A172 (cell line): ENCODE measurements at places on chromosomes 4 and X.

DNA sequence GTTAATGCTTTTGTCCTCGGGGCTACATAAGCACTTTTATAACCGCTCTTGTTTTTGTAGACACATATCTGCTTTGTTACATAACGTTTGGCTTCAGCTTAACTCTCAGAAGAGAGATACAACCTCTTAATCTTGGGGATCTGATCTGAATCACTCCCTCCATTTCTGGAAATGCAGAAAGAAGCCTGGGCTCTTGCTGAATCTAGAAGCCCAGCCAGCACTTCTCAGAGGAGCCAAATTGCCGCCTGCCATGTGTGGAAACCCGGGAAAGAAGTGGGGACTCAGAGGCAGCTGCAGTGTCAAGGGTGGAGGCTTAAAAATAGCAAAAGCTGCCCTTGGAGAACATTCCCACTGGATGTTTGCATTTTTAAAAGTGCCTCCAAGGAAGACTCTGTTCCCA is 69.3 kb upstream of the LDB2 start:
- DNase-seq = no peak

- no peak for DNase-seq
Measured at GRCh38 chr4:184331268-184331995, 113.8 kb upstream of the ENPP6 start.

DNA sequence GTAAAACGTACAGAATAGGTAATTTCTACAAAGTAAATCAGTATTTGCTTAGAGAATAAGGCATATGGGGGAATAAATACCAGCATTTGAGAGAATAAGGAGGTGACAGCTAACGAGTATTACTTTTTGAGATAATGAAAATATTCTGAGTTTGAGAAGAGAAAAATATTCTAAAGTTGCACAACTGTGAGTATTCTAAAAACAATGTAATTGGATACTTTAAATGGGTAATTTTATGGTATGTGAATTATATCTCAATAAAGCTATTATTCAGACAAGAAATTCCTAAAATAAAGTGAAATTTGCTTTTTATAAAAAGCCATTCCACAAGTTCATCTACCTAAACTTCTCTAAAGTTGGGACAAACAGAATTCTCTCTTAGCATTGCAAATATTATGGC is 62.6 kb downstream of the PDGFC start:
- no peak for DNase-seq

DNA sequence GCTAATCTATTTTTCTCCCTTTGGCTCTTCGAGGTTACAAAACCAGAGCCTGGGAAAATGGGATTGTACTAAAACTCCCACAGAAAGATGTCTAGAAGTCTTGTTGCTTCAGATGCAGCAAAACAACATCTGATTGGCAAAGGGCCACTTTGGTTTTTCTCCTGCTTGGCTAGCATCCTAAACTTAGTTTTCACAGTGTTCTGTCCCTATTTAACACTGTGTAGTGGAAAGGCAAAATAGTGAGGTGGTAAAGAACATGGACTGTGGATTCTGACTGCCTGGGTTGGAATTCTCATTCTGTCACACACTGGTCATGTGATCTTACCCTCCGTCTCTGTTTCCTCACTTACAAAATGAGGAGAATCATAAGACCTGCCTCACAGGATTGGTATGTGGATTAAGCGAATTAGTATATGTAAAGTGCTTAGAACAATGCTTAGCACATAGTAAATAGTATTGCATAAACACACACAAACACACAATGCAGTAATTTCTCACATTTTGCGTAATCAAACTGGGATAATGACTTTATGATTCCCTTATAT is 23.5 kb downstream of the TIGD2 start:
- DNase-seq = peak; percentile 70

- no peak for DNase-seq
Measured at GRCh38 chr4:104559502-104559901, 64.8 kb upstream of the CXXC4 start.

DNA sequence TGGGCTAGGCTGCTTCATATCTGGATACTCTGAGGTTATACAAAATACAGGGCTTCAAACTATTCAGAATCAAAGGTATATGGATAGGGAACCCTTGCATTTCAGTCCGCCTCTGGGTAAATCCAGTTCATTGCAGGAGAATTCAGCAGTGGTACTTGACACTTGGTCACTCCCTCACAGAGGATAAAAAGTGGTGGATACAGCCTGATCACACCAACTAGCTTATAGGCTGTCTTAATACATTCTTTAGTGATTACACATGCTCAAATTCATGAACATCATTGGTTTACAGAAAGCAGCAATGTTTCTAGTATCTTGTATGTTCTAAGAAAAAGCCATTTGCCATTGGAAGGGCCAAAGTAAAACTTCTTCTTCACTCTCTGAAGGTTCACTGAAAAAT is 104.8 kb upstream of the PDE5A start:
- peak; percentile 46 for DNase-seq

- DNase-seq = no peak
Measured at GRCh38 chr4:1401409-1402020, 4.7 kb downstream of the NKX1-1 start.

GRCh38 chrX:12971282-12972003 is 3.5 kb upstream of the TMSB4X start:
- DNase-seq = no peak

- no peak for DNase-seq
Measured at GRCh38 chr4:1285790-1286553, 3.7 kb upstream of the MAEA start.

DNA sequence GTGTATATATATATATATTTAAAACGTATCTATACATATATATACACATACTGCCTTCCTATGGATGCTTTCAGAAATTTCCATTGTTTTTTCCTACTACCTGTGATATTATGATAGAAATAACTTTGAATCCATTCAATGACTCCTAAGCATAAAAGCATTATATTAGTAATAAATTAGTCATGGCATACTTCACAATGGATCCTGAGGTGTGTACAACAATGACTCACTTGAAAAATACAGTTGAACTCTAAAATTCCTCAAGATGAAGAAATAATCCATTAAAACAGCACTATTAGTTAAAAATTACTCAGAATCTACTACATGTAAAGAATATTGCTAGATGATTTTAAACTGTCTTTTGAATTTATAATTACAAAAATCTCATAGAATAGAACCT is 201.1 kb downstream of the STPG2 start:
- peak; percentile 1 for DNase-seq

GRCh38 chr4:3362431-3363287 is 69.8 kb downstream of the RGS12 start:
- DNase-seq = no peak
